ENCODE measurements at places on chromosomes 3 and 15.

- no peak for DNase-seq
Observed at GRCh38 chr3:115187149-115187757, 40.2 kb upstream of the ZBTB20 start.

- DNase-seq, result no peak
Observed at GRCh38 chr3:61117045-61117898, 134.0 kb downstream of the FHIT start.

- DNase-seq, result peak; percentile 70
Observed at GRCh38 chr3:64166584-64167162, 58.6 kb downstream of the PRICKLE2 start.

DNA sequence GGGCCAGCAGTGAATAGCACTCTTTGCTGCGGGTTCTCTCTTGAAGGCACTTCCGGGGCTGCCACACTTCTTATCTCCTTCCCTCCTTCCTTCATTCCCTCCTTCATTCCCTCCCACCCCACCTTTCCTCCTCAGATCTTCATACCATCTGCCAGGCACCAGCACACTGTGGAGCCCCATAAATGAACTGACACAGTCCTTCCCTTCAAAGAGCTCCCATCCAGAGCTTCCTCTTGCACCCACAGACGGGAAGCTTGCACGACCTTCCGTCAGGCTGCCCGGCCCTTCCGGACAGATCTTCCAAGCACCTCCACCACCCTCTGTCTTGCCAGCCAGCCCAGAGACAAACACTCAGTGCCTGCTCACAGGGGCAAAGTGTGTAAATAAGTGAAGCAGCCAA is 65.4 kb upstream of the HERC1 start:
- DNase-seq, result no peak

DNA sequence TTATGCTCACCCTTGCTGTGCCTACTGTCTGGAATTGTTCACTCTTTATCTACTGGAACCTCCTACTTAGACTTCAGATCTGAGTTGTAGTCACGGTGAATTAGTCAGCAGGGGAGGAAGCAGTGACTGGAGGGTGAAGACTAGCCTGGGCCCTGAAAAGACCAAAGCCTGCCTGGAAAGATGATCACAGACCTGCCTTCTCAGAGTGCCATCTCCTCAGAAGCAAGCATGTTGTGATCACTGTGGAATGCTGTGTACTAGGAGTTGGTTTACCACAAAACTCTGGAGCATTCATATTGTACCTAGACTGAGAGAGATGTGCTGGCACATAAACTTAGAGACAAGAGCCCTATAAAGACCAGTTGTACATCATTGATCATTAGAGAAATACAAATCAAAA is 100.7 kb upstream of the SCN10A start:
- no peak for DNase-seq

- DNase-seq, result peak; percentile 90
Observed at GRCh38 chr3:184284696-184285095, 8.9 kb downstream of the ECE2 start.

DNA sequence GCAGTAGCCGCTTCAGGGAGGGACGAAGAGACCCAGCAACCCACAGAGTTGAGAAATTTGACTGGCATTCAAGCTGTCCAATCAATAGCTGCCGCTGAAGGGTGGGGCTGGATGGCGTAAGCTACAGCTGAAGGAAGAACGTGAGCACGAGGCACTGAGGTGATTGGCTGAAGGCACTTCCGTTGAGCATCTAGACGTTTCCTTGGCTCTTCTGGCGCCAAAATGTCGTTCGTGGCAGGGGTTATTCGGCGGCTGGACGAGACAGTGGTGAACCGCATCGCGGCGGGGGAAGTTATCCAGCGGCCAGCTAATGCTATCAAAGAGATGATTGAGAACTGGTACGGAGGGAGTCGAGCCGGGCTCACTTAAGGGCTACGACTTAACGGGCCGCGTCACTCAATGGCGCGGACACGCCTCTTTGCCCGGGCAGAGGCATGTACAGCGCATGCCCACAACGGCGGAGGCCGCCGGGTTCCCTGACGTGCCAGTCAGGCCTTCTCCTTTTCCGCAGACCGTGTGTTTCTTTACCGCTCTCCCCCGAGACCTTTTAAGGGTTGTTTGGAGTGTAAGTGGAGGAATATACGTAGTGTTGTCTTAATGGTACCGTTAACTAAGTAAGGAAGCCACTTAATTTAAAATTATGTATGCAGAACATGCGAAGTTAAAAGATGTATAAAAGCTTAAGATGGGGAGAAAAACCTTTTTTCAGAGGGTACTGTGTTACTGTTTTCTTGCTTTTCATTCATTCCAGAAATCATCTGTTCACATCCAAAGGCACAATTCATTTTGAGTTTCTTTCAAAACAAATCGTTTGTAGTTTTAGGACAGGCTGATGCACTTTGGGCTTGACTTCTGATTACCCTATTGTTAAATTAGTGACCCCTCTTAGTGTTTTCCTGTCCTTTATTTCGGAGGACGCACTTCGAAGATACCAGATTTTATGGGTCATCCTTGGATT is at the start of gene MLH1:
TSS of gene MLH1 (plus strand) at position 193 of the 958 bp plus-strand sequence. CDS start at position 223, 30 bp downstream.
- no peak for DNase-seq

DNA sequence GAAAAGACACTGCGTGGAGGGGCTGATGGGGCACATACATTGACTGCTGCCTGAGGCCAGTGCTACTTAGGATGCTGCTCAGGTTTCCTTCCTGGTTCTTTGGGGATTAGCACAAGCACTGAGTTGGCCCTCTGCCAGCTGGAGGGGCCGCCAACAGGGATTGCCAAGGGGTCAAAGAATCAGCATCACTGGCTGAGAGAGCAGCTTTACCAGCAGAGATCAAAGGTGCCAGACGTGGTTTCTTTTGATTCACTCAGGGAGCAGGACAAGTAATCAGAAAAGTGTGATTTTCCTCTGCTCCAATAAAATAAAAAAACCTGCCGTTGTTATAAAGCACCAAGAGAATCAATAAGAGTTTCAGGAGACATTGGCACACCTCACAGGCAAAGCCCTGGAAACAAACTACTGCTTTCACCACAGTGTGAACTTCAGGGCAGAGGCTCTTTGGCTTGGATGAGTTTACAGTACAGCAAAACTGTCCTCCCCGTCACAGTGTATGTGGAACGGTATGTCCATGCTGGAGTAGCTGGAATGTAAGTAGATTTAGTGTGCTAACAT is 45.8 kb upstream of the FSIP1 start:
- DNase-seq, result peak; percentile 94

- no peak for DNase-seq
Observed at GRCh38 chr3:182760576-182761164, 32.6 kb upstream of the ATP11B start.

- no peak for DNase-seq
Observed at GRCh38 chr15:93488296-93488713, 399.3 kb upstream of the RGMA start.

- no peak for DNase-seq
Observed at GRCh38 chr3:191476066-191476772, 15.3 kb downstream of the PYDC2 start.

DNA sequence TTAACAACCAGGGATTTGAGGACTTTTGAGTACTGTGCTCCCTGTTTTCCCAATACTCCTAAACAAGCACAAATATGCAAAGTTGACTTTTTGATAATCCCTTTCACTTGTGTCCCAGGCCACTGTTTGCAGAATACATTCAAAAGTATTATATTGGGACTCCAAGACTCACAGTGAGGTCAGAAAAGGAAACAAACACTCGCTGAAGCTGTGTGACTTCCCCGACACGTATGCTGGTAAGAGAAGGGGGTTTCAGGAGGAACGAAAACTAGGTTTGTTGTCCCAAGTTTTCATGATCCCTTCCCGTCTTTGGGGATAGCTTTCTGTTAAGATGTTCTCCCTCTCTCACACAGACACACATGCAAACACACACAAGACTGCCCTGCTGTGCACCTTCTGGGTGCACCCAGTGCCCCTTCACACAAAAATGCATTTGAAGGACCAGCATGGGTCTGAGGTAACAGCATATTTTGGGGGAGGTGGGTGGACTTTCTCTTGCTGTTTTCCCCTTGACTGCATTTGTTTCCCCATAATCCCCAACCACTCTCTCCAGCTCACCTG is 225.2 kb upstream of the PRICKLE2 start:
- no peak for DNase-seq

DNA sequence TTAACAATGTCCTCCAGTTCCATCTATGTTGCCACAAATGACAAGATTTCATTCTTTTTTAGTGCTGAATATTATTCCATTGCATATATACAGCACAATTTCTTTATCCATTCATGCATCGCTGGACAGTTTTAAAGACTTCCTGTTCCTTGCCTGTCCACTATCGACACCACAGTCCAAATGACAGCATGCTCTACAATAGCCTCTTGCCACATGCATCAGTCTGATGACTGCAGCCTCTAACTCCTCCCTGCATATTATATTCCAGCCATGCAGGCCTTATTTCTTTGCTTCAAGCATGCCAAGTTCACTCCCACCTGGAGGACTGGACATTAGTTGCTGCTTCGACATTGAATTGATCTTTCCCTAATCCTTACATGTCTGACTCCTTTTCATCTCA is 306.2 kb downstream of the FOXP1 start:
- no peak for DNase-seq

DNA sequence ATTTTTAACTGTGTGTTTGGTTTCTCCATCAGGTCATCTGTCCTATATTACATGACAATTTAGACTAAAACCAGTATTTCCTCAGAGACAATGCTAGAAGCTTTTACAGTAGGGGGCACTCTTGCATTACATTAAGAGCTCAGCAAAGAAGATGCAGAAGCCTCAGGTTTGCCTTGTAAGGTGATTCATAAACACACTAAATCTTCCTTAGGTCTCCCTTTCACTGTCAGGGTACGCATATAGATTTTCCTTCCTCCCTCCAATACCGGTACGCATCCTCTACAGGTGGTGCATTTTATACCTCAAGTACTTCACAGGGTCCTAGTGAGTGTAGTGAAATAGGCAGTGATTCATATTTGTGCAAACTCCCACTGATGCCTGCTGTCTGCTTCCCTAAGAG is 46.5 kb downstream of the CD86 start:
- DNase-seq, result peak; percentile 84

GRCh38 chr15:95875121-95875643 is 455.3 kb upstream of the NR2F2 start:
- DNase-seq, result no peak

GRCh38 chr15:63244399-63244798 is 33.0 kb upstream of the APH1B start:
- DNase-seq, result no peak

- DNase-seq, result peak; percentile 75
Observed at GRCh38 chr3:39216176-39216790, 23.9 kb upstream of the XIRP1 start.

DNA sequence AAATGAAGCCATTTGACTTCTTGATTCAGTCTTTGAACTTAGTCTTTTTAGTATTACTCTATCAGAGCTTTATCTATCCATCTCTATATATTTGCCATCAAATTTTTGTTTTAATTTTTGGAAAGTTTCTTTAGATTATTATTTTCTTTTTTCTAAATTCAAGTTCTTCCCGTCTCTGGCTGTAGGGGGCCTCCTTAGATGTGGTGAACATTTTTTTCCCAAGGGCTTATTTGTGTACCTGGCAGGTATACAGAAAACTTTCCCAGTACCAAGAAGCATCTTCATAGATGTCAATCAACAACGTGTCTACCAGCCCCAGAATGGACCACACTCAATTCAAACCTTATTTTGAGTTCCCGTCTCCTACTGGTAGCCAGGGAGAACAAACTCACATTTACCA is 486.8 kb upstream of the CNTN4 start:
- DNase-seq, result no peak

GRCh38 chr15:73046073-73046472 is 6.2 kb upstream of the NEO1 start:
- DNase-seq, result no peak
